ENCODE measurements at places on chromosomes 2 and 18. TPM values are rescaled to one million over a fixed set of nuclear protein-coding genes. Genes with fewer than 3 reads are reported as not detected.

The ABCG8 gene
- total RNA-seq: 0.31 TPM

The AGAP1 gene
- 64.8 TPM for total RNA-seq

The C2orf74 gene
- total RNA-seq: 2.5 TPM

The GCKR gene
- 1.3 TPM for total RNA-seq

The HOXD13 gene
- not detected for total RNA-seq

The ALPP gene
- total RNA-seq: not detected

The FHOD3 gene
- 84.5 TPM for total RNA-seq

The ACMSD gene
- not detected for total RNA-seq

The CIB4 gene
- total RNA-seq: not detected

The SP140L gene
- total RNA-seq: 1.3 TPM

The IL1F10 gene
- total RNA-seq: not detected

The SERPINE2 gene
- total RNA-seq: 48.8 TPM

The HOXD9 gene
- not detected for total RNA-seq

The REG1B gene
- not detected for total RNA-seq

The ASAP2 gene
- total RNA-seq: 72.6 TPM
